ENCODE measurements at places on chromosomes 5 and 9.
A peak's percentile ranks its signal among the peaks of the same experiment; 100 is the strongest.

DNA sequence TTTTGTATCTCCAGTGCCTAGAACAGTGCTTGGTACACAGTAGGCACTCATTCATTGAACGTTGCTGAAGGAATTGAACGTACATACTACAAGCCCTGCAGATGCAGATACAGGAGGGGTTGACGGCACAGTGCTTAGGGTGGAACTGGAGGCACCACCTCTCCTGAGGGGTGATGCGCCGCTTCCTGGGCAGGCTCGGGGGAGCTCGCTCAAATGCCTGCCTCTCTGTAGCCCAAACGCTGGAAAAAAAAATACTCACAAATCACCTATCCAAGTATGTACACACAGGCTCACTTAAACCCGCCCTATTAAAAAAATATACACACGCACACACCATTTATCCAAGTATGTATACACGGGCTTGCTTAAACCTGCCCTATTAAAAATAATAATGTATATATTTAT is 536 bp upstream of the COMMD10 start:
- peak; percentile 15 for DNase-seq

GRCh38 chr9:112046181-112046580 is 128.9 kb downstream of the SUSD1 start:
- DNase-seq: no peak

- DNase-seq: no peak
These were observed 3.8 kb downstream of the TCF7 start for GRCh38 chr5:134118212-134118835.

GRCh38 chr5:39475881-39476842 is 51.4 kb upstream of the DAB2 start:
- no peak for DNase-seq

DNA sequence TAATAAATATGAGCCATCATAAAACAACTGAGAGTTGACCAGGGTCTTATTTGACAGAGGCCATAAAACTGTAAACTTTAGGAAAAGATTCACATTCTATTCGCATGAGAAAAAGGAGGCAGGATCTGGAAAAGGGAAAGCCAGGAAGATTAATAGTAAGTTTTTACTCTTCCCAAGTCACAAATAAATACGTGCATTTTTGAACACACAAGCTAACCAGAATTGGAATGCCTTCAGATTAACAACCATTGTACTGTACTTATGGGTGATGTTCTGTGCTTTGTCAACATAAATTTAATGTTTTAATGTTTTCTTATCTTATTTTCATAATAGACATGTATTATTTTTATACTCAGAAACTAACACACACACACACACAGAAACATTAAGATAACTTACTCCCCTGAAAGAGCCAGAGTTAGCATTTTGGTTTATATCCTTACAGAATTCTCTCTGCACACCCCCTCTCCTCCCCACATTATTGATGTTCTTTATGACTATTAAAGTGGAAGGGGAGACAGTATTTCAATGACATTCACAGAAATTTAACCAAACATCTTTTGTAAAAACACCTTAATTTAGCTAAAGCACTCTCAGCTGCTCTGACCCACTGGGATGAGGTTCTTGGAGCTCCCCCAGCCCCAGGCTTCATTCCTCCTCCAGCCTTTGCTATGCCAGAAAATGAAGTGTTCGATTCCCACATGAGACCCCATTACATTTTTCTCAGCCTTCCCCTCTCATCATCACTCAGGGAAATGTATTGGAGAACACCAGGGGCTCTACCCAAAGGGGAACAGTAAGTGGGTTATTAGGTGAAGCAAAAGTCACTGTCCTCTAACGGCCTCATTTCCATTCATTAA is 155.5 kb downstream of the ESM1 start:
- no peak for DNase-seq

DNA sequence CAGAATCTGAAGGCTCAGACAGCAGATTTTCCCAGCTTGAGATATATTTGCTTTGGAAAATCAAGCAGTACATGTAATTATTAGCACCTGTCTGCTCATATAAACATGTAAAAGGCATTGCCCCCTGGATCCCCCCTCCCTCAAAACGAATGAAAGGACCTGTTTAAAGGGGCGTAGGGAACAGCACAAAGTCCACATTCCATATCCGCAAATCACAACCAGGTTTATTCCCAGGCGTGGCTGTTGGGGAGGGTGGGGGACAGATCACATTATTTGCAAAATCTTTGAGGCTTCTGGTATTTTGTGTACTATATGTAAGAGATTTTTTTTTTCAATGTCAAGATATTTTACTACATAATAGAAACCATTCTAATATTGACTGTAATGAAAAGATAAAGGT is 8.7 kb upstream of the MRPS2 start:
- no peak for DNase-seq

- DNase-seq: no peak
These were observed 138.3 kb downstream of the PAX5 start for GRCh38 chr9:36895744-36896260.

DNA sequence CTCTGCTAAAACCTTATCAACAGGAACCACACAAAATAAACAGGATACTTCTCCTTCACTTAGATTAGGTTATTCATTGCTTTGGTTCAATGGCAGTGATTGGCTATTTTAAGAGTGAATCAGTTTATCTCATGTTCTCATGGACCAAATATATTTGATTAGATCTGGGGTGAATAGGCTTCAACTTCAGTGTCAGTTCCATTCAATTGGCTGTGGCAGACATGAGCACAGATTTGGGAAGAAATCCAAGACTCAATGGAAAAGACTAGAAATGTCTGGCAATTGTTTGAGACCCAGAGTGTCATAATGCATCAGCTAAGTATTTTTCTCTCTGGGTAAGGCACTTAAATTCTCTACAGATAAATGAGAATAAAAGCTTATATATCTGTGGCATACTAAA is 37.1 kb downstream of the CDH18 start:
- DNase-seq: no peak
